Inflammatory macrophage treated with lipopolysaccharide for 4 hours (primary cell): ENCODE measurements at places on chromosomes 11 and 22.

DNA sequence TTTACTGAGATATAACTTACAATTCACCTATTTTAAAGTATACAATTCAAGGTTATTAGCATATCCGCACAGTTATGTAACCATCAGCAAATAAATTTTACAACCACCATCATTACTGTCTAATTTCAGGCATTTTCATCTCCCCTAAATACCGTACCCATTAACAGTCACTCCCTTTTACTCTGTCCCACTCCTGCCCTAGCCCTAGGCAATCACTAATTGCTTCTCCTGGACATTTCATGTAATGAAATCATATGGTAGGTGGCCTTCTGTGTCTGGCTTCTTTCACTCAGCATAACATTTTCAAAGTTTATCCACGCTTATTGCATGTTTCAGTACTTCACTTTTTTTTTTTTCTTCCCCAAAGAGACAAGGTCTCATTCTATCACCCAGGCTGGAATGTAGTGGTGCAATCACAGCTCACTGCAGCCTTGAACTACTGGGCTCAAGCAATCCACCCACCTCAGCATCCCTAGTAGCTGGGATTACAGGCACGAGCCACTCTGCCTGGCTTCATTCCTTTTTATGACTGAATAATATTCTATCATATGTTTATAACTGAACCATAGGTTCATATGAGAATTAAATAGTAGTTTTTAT is 61.4 kb upstream of the CHRM4 start:
- DNase-seq = no peak

- no peak for DNase-seq
These were observed 15.7 kb downstream of the ZNF215 start for GRCh38 chr11:6941970-6942369.

- DNase-seq = no peak
These were observed 500.4 kb downstream of the MIAT start for GRCh38 chr22:27157666-27158370.

DNA sequence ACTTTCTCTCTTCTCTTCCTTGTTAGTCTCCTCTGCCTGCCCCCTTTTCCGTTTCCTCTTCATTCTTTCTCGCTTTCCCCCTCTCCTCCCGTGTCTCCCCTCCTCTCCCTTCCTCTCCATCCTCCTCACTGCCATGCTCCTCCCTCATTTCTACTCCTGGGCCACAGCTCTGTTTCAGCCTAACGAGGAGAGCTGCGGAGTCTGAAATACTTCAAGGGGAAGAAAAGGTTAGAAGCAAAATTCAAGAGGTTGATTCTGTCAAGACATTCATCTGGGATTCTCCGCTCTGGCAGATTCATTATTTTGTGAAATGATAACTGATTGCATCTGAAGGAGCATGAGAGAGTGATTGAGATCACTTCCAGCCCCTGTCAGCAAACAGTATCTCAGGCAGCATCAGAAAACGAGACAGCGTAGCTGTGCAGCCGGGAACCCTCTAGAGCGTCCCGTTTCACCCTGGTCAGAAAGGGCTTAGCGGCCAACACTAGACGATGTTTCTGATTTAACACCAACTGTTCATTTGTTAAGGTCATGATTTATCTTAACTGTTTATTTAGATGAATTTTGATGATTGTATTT is 279.3 kb upstream of the B3GAT1 start:
- DNase-seq = no peak

DNA sequence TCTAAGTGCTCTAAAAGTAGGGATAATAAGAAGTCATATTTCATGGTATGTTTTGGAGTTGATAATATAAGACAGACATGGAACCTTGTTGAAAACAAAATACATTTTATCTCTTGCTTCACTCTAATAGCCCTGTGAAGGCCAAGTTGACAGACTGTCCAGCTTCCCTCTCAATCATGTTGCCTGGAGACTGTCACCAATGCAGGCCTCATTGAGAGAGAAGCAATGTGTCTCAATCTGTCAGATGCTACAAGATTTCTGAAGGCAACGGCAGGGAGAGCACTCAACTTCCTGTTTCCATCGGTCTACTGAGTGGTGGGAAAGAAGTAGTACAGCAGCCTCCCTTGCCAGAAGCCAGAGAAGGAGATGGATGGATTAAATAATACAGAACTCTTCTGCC is 23.6 kb upstream of the FJX1 start:
- peak; percentile 65 for DNase-seq

- no peak for DNase-seq
These were observed 16.5 kb upstream of the MEN1 start for GRCh38 chr11:64826578-64827450.

GRCh38 chr11:18461909-18462308 is 6.3 kb downstream of the LDHAL6A start:
- DNase-seq = no peak

- DNase-seq = peak; percentile 84
These were observed 4.9 kb downstream of the OVOL1 start for GRCh38 chr11:65791719-65792213.

DNA sequence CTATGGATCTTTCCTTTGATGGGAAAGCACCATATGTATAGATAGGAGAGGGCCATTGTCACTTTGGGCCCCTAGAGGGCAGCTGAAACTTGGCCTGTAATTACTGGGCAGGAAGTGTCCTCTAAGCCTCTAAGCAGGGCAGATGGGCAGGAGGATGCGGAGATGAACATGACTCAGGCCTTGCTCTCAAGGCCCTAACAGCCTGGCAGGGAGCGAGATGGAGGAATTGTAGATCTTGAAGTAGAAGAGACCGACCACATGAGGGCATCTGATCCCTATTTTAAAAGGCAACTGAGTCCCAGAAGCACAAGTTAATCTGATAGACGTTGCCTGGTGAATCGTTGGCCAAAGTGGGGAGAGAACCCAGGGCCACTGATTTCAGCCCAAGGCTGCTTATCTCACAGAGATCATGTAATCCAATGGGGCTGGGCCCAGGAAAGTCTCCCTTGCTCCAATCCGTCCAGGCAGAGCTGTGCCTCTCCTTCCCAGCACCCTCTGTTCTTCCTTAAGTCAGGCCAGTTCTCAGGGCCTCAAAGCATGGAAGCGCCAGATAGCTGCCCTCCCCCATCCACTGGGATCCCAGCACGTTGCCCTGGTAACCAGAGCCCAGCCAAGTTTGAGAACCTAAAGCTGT is 2.5 kb upstream of the SEPTIN3 start:
- DNase-seq = peak; percentile 86

- no peak for DNase-seq
These were observed 8.9 kb upstream of the ANKK1 start for GRCh38 chr11:113378692-113379091.

DNA sequence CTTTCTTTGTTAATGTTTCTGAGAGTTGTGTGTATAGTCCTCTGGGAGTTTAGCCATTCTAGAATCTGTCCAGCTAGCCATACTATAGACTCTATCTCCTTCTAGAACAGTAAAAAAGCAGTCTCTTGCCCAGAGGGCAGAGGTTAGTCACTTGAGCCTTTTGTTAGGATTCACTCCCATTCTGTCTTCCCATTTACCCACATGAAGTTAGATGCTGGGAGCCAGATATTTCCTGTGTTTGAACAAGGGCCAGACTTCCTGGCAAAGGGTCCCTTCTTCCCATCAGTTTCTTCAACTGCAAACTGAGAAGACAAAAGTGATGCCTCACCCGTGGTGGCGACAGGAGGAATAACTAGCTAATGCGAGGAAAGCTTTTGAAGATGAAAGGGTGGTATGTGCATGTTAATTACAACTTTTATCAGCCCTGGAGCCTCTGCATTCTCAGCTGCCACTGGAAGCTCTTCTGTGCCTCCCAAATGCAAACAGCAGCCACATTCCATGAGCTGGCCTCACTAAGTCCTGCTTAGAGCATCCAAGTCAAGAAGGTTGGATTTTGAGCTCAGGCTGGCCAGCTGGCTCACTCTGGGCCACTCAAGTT is 12.8 kb downstream of the CD44 start:
- DNase-seq = no peak

DNA sequence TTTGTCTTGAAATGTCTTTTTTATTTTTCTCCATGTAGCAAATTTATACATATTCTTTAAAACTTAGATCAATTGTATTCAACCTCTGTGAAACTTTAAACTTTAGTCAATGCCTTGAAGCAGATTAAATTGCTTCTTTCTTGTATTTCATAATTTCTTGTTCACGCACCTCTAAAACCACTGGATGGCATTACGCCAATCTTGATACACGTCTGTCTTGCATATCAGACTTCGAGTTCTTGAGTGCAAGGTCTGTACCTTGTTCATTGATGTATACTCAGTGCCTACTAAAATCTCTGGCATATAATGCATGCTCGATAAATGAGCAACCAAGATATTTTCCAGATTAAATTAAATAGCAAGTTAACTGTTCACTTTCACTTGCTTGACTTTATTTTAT is 236.8 kb downstream of the CASP12 start:
- no peak for DNase-seq

DNA sequence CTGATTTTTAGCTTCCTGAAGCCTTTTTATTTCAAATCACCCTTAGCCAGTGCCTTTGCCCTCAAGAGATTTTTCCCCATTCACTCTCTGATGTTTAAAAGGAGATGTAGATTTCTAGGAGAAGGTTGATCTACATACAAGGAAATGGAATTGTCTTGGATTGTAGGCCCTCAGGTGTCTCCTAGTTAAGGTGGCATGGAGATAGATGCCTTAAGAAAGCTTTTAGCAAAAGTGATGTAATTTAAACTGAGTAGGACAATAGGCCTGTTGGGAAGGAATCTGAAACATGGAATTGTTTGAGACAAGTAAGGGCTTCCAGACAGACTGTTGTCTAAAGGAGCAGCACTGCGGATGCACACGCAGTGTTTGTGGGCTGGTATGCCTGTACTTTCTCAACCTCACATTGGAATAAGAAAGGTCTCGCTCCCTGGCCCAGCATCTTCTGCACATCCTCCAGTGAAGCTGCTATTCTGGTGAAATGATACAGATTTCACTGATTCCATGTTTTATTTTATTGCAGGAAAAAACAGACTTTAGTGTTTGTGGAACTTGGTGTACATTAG is 69.8 kb upstream of the SLC25A18 start:
- no peak for DNase-seq

GRCh38 chr11:32436751-32437494 is 1.6 kb upstream of the WT1 start:
- no peak for DNase-seq

DNA sequence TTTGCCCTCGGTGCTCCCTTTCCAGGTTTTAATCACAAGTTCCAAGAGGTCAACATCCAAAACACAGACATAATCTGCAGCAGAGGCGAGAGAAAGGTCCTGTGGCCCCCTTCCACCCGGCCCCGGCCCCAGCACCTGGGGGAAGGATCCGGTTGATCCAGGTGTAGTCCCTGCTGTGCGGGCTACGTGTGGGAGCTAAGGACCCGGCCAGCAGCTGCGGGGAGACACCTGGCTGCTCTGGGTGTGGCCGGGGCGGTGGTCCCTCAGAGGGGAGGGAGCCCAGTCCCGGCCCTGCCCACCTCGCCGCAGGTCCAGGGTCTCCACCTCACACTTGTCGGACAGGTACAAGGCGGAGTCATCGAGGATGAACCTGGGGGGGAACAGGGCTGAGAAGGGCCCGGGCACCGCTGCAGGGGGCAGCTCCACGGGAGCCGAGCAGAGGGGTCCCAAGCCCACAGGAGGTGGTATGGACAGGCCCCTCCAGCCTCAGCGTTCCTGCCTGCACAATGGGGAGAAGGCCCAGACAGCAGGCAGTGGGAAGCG is 13.6 kb downstream of the ATG2A start:
- no peak for DNase-seq

- DNase-seq = no peak
These were observed 2.9 kb downstream of the AP5B1 start for GRCh38 chr11:65777821-65778361.

DNA sequence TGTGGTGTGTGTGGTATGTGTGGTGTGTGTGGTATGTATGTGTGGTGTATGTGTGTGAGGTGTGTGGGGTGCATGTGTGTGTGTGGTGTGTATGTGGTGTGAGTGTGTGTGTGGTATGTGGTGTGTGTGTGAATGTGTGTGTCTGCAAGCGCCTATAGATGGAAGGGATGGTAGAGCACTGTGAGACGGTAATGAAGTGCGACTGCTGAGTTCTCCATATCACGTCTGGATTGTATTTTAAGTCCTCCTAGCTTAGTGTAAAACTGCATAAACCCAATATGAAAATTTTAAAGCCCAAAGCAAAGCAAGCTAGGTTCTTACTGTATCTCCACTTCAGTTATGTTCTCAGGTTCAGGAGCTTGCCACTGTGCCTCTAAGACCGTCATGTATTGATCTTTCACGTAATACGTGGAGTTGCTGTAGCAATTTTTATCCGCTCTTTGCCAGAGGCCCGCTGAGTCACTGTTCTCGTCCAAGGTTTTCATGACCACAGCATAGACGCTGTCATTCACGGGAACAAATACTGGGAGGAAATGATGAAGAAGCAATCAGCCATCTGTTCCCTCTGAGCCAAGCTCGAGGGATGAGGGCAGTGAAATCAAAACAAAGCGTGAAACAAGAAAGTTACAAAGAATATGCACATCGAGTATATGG is 5.5 kb downstream of the PLET1 start:
- DNase-seq = peak; percentile 26

GRCh38 chr11:96246718-96247552 is 96.1 kb downstream of the MAML2 start:
- DNase-seq = peak; percentile 74

DNA sequence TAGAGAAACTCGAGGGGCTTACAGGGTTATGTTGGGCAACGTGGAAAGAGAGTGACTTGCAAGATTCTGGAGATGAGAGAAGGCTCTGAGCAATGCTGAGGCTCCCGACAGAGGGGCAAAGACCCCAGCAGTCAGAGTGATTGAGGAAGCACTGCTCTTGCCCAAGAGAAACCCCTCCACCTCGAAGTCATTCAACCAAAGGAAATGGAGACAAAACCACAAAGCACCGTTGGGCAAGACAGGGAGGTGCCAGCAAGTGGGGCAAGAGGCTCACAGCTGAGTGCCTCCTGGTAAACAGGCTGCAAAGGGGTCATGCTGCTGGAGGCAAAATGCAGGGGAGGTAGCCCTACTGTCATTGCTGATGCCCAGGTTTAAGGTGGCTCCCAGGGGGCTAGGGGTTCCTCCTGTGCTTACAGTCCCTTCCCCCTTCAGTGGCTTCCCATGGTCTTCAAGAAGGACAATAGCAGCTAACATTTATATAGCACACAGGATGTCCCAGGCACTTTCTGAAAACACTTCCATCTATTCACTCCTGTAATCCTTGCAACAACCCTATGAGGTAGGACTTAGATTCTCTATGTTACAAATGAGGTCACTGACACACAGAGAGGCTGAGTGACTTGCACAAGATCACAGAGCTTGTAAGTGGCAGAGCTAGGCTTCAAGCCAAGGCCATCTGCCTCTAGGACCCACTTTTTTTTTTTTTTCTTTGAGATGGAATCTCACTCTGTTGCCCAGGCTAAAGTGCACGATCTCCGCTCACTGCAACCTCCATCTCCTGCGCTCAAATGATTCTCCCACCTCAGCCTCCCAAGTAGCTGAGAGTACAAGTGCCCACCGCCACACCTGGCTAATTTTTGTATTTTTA is 18.1 kb upstream of the MYH9 start:
- DNase-seq = peak; percentile 83
